NCI-H526 (cell line): ENCODE measurements at places on chromosomes 7 and 10.
A peak's percentile ranks its signal among the peaks of the same experiment; 100 is the strongest.

- no peak for DNase-seq
Observed at GRCh38 chr10:110324805-110325280, 20.1 kb upstream of the SMNDC1 start.

GRCh38 chr7:51217804-51218203, 98.8 kb downstream of the COBL start:
- DNase-seq = no peak

GRCh38 chr10:71067098-71067740, 145.2 kb upstream of the UNC5B start:
- no peak for DNase-seq

DNA sequence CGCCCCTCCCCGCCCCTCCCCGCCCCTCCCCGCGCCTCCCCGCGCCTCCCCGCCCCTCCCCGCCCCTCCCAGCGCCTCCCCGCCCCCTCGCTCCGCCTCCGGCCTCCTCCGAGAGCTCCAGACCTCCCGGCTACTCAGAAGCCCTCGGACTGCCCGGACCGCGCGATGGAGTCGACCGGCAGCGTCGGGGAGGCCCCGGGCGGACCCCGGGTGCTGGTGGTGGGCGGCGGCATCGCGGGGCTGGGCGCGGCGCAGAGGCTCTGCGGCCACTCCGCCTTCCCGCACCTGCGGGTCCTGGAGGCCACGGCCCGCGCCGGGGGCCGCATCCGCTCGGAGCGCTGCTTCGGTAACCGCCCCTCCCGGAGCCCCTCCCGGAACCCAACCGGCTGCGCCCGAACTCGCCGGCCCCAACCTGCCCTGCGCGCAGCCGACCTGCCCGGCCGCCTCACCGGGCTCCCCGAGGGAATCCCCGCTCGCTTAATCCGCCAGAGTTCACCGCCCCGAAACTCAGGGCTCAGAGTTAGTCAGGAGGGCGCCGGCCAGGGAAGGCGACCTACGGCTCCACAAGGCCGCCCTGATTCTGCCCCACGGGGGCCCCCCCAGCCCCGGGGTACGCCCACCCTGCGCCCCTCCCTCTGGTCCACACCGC, at the start of gene PAOX:
PAOX (plus strand) TSS at position 111 of the 649 bp plus-strand sequence; CDS start at position 166, 55 bp downstream.
- DNase-seq = peak; percentile 45

- DNase-seq = no peak
Observed at GRCh38 chr7:29622335-29623265, 59.0 kb downstream of the PRR15 start.
